ENCODE measurements at places on chromosomes 4 and X.

DNA sequence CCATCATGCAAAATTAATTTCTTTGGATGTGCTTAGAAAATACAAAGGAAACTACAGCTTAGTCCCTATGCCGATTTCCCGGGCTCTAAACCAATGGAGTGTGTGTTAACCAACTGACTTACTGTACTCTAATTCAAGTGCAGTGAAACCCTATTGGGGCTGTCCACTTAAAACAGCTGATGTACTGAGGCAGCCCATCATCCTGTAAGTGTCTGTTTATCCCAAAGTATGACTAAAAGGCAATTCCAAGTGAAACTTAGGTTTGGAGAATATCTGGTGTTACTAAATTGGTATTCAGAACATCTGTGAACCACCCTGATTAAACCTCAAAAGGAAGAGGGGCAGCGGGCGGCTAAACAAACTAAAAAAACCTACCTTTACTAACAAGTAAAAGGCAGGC lies 79.7 kb downstream of the GATB start:
- DNase-seq: no peak

DNA sequence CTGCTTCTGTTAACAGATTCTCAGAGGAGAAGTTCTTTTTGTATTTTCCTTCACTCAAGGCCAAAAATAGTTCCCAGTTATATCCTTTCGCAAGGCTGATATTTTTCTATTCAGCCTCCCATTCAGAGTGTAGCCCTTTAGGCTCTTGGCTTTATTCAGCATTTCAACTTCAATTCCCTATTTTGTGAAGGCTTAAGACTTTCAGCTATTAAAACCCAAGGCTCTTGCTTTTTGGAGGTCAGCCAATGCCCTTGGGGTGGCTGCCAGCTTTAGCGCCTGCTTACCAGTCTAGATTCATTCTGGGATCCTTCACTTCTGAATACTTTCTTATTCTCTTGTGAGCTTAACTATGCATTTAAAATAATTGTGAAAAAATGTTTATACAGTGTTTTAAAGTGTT lies 57.3 kb upstream of the ADGRA3 start:
- no peak for DNase-seq

GRCh38 chrX:155865193-155865592 lies 16.0 kb upstream of the VAMP7 start:
- DNase-seq: no peak

DNA sequence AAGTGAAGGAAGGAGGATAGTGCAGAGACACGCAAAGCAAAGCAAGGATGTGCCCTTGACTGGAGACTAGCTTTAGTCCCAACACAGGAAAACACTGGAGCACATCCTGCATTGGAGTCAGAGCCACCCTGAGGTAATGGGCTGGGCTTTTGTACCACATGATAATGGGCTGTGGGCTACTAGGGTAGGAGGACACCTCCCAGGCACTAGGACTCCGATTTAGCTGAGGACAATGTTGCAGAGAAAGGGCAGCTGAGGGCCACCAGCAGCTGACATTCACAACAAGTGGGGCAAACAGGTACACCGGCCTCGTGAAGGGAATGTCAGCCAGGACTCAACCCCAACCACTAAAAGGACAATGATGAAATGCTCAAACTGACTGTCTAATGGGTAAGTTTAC lies 10.2 kb downstream of the SDAD1 start:
- DNase-seq: no peak

- DNase-seq: no peak
These were observed 249.2 kb downstream of the TENM3 start for GRCh38 chr4:182492423-182492822.

All from stimulated activated CD4-positive, alpha-beta T cell treated with anti-CD3 and anti-CD28 coated beads, Interleukin-1b, Interleukin-23, amount 100 ng/mL, for 1 hour (primary cell).